Stimulated activated CD4-positive, alpha-beta T cell treated with anti-CD3 and anti-CD28 coated beads, TNF-alpha, amount 100 ng/mL, for 24 hours (primary cell): ENCODE measurements at places on chromosomes 7 and 10.

DNA sequence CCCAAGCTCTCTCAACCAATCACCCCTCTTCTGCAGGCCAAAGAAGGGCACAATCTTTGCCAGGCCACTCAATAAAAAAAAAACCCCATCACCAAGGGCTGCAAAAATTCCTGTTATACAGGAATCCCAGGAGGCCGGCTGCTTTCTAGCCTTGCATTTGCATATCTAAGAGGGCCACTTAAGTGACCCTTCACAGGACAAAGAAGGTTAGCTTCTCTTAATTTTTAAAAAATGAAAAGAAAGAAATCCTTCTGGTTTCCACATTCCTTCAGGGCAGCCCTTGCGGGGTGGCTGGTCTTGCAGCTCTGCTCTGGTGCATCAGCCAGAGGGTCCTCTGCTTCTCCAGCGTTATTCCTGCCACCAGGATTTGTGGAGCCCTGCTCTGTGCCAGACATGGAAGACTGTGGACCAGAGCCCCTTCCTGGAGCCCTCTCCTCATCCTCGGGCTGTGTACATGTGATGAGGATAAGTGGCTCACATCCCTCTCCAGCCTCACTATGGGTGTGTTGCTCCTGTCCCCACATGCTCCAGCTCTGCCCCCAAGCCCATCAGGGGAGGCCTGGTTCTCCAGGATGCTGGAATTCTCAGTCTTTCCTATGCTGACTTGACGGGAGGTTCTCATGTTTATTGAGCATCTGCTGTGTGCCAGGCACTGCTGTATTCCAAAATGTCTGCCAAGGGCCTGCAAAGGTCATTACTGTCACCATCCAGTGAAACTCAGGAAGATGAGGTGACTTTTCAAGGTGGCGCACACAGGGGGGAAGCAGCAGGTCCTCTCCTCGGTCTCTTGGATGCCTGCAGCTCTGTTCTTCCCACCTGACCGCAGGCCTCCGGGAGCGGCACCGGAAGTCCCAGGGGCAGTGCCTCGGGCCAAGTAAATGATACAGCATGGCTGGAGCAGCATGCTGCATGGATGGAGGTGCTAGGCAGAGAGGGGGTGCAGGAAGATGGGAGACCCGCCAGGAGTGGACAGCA, 67.7 kb downstream of the ARHGAP22 start:
- DNase-seq: no peak

GRCh38 chr7:27164045-27164366, 1.3 kb downstream of the HOXA9 start:
- no peak for DNase-seq

DNA sequence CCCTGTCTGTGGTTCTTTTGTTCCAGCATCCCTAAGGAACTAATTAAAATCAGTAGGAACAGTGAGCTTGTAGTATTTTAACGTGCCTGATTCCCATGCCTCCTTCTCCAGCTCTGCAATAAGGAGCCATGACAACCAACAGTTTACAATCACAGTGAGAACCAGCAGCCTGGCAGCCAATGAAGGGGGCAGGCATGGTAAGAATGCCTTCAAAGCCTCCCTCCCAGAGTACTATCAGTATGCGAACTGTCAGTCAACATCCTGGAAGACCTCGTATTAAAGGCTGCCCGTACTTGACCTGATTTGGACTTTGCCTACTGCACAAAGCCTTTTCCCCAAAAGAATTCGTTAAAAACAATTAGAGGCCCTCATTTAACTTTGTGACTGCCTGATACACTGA, 7.7 kb downstream of the ZPBP start:
- DNase-seq: no peak

- DNase-seq: no peak
Measured at GRCh38 chr7:106012935-106013439, 49.9 kb downstream of the CDHR3 start.

- DNase-seq: no peak
Measured at GRCh38 chr10:70359017-70359550, 23.3 kb downstream of the LRRC20 start.
